Activated CD4-positive, alpha-beta T cell treated with anti-CD3 and anti-CD28 coated beads for 1 hour (primary cell): ENCODE measurements at places on chromosomes 16 and 17.

DNA sequence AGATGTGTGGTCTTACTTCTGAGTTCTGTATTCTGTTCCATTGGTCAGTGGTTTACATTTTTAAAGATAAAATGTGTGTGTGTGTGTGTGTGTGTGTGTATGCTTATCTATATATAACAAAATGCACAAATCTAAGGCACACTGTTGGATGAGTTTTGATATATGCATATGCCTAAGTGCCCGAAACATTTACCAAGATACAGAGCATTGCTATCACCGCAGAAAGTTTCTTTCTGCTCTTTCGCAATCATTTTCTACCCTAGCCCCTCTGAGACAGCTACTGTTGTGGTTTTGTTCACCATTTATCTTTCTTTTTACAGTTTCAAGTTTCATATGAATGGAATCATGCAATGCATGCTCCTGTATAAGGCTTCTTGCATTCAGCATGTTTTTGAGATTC lies 97.0 kb downstream of the MRTFB start:
- DNase-seq: no peak

GRCh38 chr17:63760771-63761539 lies 12.4 kb downstream of the CCDC47 start:
- DNase-seq: no peak

- no peak for DNase-seq
Observed at GRCh38 chr16:56936491-56936890, 4.5 kb downstream of the HERPUD1 start.

DNA sequence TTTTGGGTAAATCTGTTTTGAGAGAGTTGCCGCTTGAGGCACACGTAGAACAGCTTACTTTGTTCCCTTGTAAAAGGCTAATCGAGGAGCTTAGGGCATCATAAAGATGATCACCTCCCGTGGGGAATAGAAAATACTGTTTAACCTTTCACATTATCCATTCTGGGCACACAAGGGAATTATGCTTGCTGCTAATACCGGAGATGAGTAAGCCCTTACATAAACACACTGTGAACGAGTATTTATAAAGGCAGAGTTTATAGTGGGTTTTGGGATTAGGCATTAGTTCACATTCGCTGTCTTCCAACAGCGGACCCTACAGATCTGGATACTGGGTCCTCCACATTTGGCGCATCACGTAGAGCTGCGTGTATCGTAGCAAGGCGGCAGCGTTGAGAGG lies 51.2 kb upstream of the CNTNAP4 start:
- no peak for DNase-seq

GRCh38 chr17:71548540-71549190 lies 572.2 kb upstream of the SOX9 start:
- no peak for DNase-seq

- no peak for DNase-seq
Observed at GRCh38 chr17:16486373-16487250, 5.4 kb downstream of the LRRC75A start.

- DNase-seq: no peak
Observed at GRCh38 chr17:41308918-41309359, at the start of gene KRTAP16-1. Gene KRTAP16-1 (minus strand): TSS chr17:41309309. CDS start chr17:41309253, 56 bp downstream.

GRCh38 chr16:49128740-49129139 lies 152.9 kb downstream of the CBLN1 start:
- no peak for DNase-seq

DNA sequence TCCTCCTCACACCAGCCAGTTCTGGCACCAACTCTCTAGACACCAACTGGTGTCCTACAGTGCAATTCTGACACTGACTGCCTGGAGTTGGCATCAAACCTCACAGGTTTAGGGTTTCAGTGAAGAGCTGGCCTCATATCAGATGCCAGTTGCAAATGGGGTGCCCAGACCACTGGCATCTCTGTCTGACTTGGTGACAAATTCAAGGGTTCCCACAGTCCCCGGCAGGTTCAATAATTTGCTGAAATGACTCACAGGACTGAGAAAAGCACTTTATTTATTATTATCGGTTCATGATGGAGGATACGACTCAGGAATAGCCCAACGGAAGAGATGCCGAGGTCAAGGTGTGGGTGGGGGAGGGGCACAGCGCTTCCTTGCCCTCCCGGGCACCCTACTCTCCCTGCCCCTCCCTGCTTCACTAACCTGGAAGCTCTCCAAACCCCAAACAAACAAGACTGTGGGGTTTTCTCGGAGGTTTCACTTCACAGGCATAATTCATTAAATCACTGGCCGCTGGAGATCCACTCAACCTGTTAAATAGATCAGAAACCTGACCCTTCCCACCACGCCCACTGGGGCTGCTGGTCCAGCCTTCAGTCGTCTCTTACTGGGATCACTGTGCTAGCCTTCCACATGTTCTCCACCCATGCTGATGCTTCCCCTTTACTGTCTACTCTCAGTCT lies 1.7 kb upstream of the NLRP1 start:
- no peak for DNase-seq

- DNase-seq: no peak
Observed at GRCh38 chr16:89147085-89147817, 24.3 kb upstream of the CDH15 start.

GRCh38 chr17:34682305-34682704 lies 102.9 kb downstream of the TMEM132E start:
- DNase-seq: no peak

DNA sequence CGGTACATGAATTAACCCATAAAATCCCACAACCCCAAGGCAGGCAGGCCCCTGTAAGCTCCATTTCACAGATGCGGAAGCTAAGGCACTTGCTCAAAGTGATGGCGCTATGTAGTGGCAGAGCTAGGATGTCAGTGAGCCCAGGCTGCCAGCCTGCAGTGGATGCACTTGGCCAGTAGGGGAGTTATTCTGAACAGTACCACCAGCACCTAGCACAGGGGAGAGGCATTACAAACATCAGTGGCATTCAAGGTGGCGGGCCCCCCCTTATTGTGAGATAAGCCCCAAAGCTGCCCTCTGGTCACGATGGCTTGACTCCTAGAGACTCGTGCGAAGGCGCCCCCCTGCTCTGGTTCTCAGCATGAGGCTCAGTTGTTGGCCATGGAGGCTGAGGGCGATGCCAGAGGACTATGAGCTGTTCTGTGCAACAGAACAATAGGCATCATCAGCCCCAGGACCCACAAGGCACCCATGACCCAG lies 33.8 kb downstream of the GTF3C1 start:
- DNase-seq: no peak

GRCh38 chr16:30009085-30009862 lies 1.6 kb downstream of the DOC2A start:
- no peak for DNase-seq

DNA sequence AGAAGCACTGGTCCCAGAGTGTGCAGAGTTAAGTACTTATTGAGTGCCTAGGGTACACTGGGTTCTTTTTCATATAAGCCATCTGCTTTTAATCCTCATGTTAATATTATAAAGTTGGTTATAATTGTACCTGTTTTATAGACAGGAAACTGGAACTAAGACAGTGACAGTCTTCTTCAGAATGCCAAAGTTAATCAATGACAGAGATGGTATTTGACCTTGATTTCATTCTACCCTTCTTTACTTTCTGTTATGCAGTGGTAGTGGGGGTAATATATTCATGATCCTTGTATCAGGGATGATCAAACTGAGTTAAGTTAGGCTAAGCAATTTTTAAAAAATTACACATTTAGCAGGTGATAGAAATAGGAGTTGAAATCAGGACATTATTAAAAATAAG lies 108.6 kb upstream of the GOT2 start:
- no peak for DNase-seq

- DNase-seq: no peak
Observed at GRCh38 chr17:48564188-48565021, 13.7 kb downstream of the HOXB4 start.

GRCh38 chr17:33385133-33385532 lies 92.0 kb upstream of the ASIC2 start:
- DNase-seq: no peak

DNA sequence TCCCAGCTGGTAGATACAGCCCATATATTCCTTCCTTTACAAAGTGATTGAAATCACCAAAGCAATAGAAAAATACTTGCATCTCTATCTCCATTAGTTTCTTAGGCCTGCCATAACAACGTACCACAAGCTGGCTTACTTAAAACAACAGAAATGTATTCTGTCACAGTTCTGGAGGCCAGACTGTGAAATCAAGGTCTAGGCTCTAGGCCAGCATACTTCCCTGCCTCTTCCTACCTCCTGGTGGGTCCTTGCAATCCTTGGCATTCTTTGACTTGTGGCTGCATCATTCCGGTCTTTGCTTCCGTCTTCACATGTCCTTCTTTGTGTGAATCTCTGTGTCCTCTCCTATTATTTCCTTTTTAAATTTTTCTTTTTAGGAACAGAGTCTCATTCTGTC lies 62.5 kb downstream of the ERCC4 start:
- DNase-seq: no peak

DNA sequence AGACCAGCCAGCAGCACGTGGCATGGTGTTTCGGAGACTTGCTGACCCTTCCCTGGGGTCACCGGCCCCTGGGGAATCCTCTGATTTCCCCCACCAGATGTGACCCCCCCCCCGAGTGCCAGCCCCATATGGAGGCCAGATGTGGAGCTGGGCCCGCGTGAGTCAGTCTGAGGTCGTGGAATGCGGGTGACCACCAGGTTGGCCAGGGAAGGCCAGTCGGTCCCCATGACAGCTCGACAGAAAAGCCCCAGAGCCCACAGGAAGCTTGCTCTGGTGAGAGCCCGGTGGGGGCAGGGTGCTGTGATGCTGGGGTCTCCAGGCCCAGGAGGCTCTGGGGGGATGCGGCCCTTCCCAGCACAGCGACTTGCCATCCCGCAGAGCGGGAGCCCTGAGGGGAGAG lies 209.0 kb downstream of the NTN1 start:
- no peak for DNase-seq

DNA sequence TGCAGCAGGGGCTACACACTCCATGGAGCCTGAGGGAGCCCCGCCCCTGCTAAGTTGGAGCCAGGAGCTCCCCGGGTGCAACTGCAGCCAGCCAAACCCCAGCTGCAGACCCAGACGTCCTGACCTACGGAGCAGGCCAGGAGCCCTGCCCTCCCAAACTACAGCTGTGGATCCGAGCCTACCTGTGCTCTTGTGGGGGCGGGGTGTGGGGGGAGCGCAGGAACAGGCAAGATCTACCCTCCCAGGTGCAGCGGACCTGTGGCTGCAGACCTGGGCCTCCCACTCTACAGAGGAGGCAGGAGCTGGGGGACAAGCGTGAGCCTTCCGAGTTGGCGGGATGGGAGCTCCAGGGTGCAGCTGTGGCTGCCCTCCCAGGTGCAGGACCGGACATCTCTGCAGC lies 29.7 kb upstream of the MYLK3 start:
- no peak for DNase-seq

DNA sequence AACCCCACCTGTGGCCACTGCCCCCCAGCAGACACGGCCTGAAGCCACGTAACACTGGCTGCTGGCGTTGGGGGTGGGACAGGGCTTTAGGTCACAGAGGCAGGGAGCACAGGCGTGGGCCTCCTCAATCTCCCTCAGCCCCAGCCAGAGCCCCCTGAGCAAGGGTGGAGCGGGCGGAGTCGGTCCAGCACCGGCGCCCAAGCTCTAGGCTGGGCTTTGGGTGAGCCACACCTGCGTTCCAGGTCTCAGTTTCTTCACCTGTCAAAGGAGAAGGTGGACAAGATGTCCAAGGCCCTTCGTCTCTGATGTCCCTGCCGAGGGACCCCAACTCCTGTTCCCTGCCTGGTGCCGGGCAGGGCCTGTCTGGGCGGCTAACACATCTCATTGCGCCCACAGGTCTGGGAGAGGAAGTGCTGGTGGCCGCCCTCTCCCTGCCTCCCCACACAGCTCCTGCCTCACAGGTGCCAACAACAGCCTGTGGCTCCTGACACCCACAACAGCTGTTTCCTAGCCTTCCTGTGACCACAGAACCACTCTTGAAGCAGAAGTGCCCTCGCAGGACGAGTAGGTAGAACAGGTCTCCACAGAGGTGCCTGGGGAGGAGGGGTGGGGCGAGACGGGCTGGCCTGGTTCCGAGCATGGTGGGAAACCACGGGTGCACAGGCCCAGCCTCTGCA lies 12.0 kb downstream of the FAM83G start:
- no peak for DNase-seq

DNA sequence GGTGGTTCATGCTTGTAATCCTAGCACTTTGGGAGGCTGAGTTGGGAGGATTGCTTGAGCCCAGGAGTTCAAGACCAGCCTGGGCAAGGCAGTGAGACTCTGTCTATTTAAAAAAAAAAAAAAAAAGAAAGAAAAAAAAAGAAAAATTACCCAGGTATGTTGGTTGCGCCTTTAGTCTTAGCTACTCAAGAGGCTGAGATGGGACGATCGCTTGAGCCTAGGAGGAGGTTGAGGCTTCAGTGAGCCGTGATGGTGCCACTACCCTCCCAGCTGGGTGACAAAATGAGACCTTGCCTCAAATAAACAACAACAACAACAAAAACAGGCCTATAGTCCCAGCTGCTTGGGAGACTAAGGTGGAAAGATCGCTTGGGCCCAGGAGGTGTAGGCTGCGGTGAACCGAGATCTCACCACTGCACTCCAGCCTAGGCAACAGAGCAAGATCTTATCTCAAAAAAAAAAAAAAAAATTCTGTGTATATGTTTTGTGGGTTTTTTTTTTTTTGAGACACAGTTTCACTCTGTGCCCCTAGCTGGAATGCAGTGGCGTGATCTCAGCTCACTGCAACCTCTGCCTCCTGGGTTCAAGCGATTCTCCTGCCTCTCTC lies 12.5 kb upstream of the ANKRD40CL start:
- DNase-seq: peak; percentile 17

- no peak for DNase-seq
Observed at GRCh38 chr16:67163164-67163998, 1.2 kb upstream of the HSF4 start.

- no peak for DNase-seq
Observed at GRCh38 chr17:82937411-82938371, 97.9 kb upstream of the ZNF750 start.

DNA sequence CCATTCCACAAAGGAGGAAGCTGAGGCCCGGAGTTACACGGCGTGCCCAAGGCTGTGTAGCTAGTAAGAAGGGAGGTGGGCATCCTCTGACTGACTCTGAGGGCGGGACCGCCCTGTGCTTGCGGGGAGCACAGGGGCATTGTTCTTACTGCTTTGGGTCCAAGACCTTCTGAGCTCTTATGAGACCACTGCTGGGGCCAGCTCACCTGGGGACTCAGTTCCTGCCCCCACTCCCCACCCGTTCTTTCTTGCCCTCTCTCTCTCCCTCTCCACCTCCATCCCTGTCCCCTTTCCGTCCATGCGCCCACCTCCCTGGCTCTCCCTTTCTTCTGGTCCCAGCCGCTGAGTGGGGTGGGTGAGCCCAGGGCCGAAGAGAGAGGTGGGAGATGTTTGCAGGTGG lies 19.6 kb downstream of the CCR7 start:
- DNase-seq: no peak

- no peak for DNase-seq
Observed at GRCh38 chr16:83689385-83689831, 118.4 kb upstream of the HSBP1 start.

- DNase-seq: no peak
Observed at GRCh38 chr16:23575834-23576233, 18.3 kb downstream of the UBFD1 start.

DNA sequence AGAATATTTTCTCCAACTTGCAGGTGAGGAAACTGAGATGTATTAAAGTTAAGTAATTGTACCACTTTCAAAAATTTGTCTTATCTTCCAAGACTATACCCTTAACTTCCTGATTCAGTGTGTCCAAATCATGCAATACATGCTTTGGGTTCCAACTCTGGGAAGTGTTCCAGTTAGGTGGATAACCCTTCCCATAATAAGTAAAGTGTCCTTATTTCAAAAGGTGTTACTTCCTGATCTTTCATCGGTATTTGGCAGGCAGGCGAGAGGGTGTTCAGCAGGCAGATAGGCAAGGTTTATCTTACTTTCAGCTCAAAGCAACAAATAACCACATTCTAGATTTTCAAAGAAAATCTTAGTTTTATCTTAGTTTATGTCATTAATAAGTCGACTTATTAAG lies 46.3 kb upstream of the ARHGAP44 start:
- no peak for DNase-seq

- no peak for DNase-seq
Observed at GRCh38 chr16:11390573-11391495, 45.6 kb downstream of the RMI2 start.
